ENCODE measurements at places on chromosomes 13 and 19. TPM values are rescaled to one million over a fixed set of nuclear protein-coding genes. Genes with fewer than 3 reads are reported as not detected.

- no peaks in the 10 kb centered on the region for H3K4me1 ChIP-seq
- no peaks in the 10 kb centered on the region for H3K36me3 ChIP-seq
- no peak overlapping the region for H3K27ac ChIP-seq
Measured at GRCh38 chr13:20188667-20189553, 3.8 kb downstream of the GJB2 start.

DNA sequence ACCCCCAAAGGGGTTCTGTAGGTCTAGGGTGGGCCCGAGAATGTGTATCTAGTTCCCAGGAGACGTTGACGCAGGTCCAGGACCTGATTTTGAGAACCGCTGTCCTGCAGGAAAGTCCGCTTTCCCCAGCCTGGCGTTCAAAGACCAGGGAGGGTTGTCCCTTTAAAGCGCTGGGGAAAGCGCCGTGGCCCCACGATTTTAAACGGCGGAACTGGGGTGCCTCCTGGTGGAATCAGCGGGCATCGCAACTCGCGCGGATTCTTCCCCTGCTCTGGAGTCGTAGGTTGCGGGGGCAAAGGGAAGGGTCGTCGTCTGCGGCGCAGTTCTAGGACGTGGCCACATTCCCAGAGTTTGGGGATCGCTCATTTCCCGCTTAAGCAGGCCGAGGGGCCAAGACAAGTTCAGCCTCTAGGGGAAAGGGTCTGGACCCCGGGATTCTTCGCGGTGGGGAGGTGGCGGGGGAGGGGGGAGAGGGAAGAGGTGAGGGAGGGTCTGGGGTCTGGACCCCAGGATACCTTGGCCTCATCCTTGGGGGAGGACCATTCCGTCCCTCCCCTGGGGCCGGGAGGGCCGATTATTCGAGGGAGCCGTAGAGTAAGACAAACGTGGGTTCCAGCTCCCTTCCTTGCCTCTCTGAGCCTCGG lies 7.7 kb downstream of the PNMA8B start:
- peak; percentile 84 for DNase-seq
- no peaks in the 10 kb centered on the region for H3K36me3 ChIP-seq
- no peak overlapping the region for H3K27ac ChIP-seq
- H3K4me3 ChIP-seq = peak overlapping the region; percentile 50
- peaks cover 3% of the 10 kb centered on the region for H3K27me3 ChIP-seq

GRCh38 chr19:11513946-11514345 lies 8.3 kb upstream of the ZNF653 start:
- no peaks in the 10 kb centered on the region for H3K4me1 ChIP-seq
- H3K4me3 ChIP-seq = no peak overlapping the region
- no peaks in the 10 kb centered on the region for H3K27me3 ChIP-seq
- H3K27ac ChIP-seq = no peak overlapping the region
- no peak for DNase-seq

DNA sequence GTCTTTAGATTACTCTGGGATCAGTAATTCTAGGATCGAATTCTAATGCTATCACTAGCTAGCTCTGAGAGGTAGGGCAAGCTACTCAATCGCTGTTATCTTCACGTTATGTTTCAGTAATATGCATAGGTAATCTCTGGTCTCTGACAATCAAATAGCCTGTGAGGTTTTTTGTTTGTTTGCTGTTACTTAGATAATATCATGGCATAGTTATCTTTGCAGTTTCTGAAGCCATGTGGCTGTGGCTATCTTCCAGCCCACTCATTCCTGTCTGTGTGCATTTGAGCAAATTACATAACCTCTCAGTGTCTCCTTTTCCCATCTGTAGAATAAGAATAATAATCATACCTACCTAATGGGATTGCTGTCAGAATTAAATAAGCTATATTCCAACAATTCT lies 330.2 kb downstream of the PCDH9 start:
- H3K27me3 ChIP-seq = no peaks in the 10 kb centered on the region
- H3K4me1 ChIP-seq = no peaks in the 10 kb centered on the region
- no peak overlapping the region for H3K27ac ChIP-seq
- no peak overlapping the region for H3K4me3 ChIP-seq

GRCh38 chr13:109669234-109669612 lies 117.2 kb downstream of the IRS2 start:
- H3K27ac ChIP-seq = no peak overlapping the region
- DNase-seq = no peak
- H3K4me1 ChIP-seq = no peaks in the 10 kb centered on the region
- H3K36me3 ChIP-seq = no peaks in the 10 kb centered on the region
- no peak overlapping the region for H3K4me3 ChIP-seq

The FGF22 gene
- total RNA-seq = 0.72 TPM

DNA sequence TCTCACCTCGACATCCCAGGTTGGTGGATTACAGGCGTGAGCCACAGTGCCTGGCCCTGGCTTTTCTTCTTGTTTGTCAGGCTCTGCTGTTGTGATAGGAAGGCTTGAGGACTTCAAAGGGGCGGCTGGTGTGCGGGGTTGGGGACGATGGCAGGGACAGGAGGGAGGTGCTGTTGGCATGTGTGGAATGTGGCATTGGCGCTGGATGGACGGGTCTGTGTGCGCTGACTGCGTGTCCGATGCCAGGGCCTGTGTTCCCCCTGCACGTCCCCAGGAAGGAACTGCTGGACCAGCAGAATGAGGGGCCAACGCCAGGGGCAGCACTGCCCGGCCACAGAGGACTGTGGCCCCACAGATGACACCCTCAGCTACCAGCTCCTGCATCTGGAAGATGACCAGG lies 12.7 kb upstream of the PTBP1 start:
- no peak for DNase-seq
- no peak overlapping the region for H3K4me3 ChIP-seq
- H3K27ac ChIP-seq = no peak overlapping the region
- H3K36me3 ChIP-seq = no peaks in the 10 kb centered on the region
- no peaks in the 10 kb centered on the region for H3K27me3 ChIP-seq

The MPHOSPH8 gene
- 21.1 TPM for total RNA-seq

DNA sequence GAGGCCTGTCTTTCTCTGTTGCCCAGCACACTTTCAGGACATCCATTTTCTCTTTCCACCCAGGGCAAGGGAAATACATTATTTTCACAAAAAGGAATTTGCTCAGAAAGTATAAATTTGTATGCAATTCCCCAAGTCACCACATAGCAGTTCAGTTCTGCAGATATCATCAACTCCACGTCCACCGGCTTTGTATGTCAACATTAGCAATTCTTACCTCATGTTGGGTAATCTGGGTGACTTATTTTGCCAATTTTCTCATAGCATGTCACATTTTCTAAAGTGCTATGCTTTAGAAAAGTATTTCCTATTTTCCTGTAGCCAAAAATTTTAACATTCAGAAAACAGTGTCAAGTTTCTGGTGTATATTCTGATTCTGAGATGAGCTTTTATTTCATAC lies 501.8 kb downstream of the EFNB2 start:
- no peaks in the 10 kb centered on the region for H3K4me1 ChIP-seq
- no peak overlapping the region for H3K27ac ChIP-seq
- H3K4me3 ChIP-seq = no peak overlapping the region
- H3K27me3 ChIP-seq = no peaks in the 10 kb centered on the region
- DNase-seq = no peak
- H3K36me3 ChIP-seq = no peaks in the 10 kb centered on the region

The NCCRP1 gene
- 1.9 TPM for total RNA-seq

GRCh38 chr13:35107535-35107934 lies 165.5 kb downstream of the NBEA start:
- no peak overlapping the region for H3K4me3 ChIP-seq
- H3K4me1 ChIP-seq = no peaks in the 10 kb centered on the region
- no peak overlapping the region for H3K27ac ChIP-seq
- H3K27me3 ChIP-seq = no peaks in the 10 kb centered on the region
- no peak for DNase-seq

The ZNF222 gene
- 6.6 TPM for total RNA-seq

The FFAR3 gene
- not detected for total RNA-seq

The ZNF66 gene
- total RNA-seq = 34.0 TPM

GRCh38 chr19:46115396-46116106 lies 8.9 kb downstream of the IGFL3 start:
- no peak for DNase-seq
- H3K36me3 ChIP-seq = peaks cover 9% of the 10 kb centered on the region
- H3K4me3 ChIP-seq = no peak overlapping the region
- H3K27ac ChIP-seq = no peak overlapping the region
- no peaks in the 10 kb centered on the region for H3K4me1 ChIP-seq

The MRPS12 gene
- 82.4 TPM for total RNA-seq

The STAP2 gene
- total RNA-seq = 19.0 TPM

- no peak for DNase-seq
- no peak overlapping the region for H3K27ac ChIP-seq
- H3K4me3 ChIP-seq = no peak overlapping the region
- no peaks in the 10 kb centered on the region for H3K27me3 ChIP-seq
- no peaks in the 10 kb centered on the region for H3K4me1 ChIP-seq
Measured at GRCh38 chr19:28737021-28737895, 475.7 kb downstream of the UQCRFS1 start.

DNA sequence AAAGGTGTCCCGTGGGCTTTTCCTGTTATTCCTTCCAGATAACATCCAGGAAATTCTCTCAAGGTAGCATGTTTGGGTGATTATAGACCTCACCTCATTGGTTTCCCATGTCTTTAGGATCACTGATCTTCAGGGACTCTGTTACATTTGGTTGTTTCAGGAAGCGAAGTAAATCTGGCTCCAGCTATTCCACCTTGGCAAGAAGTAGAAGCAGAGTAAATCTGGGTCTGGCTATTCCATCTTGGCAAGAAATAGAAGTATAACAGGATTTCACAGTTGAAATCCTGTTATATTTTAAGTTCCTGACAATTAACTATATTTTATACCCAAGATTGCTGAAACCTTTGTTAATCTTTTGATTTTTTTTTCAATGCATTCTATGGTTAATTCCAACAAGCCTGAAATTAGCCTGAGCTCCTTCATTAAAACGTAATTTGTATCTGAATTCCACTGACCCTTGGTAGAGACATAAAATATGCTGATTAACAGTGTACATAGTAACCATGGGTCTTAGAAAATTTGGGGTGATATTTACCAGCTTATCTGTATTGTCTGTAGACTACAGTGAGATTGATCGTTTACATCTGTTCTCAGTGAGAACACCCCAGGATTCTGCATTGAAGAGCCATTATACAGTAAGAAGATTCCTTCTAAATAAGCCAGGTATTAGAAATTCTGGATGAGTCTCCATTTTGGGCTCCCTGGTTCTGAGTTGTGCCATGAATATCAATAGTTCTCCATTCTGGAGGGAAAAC lies 267.6 kb upstream of the SLITRK6 start:
- no peaks in the 10 kb centered on the region for H3K27me3 ChIP-seq
- H3K27ac ChIP-seq = no peak overlapping the region
- no peak for DNase-seq
- H3K36me3 ChIP-seq = no peaks in the 10 kb centered on the region
- no peaks in the 10 kb centered on the region for H3K4me1 ChIP-seq
- H3K4me3 ChIP-seq = no peak overlapping the region

DNA sequence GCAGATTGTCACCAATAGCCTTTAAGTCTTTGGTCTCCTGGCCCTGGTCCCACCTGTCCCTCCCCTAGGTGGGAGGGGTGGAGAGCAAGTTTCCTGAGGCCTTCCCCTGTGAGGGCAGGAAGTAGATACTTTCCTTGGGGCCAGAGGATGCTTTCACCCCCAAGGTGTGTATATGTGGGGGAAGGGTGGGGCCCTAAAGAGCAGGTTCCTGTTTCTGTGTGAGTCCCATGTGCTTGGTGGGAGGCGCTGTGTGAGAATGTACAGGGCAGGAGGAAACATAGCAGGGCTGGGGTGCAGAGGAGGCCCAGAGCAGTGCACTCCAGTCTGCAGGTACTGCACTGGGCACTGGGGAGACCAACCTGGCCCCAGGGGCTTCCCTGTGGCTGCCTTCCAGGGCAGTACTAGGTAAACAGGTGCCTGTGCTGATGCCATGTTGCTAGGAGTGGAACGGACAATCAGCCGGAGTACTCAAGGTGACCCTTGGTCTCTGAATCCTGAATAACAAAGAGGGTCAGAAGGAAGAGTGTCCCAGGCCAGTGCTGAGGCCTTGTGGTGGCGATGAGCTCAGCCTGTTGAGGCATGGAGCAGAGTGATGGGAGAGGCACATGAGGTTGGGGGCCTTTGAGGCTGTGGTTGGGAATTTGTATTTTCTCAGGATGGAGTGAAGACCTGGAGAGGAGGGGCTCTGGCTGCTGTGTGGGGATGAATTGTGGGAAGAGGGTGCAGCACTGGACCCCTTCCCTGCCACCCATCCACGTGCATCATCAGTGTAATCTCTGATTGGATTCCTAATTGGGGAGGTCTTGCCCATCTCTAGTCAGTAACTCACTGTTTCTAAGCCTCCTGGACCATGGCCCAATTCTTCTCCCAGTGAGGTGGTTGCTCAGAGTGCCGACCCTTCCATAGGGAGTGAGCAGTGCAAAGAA lies 5.1 kb downstream of the EGLN2 start:
- H3K27me3 ChIP-seq = no peaks in the 10 kb centered on the region
- H3K27ac ChIP-seq = no peak overlapping the region
- DNase-seq = peak; percentile 71
- peaks cover 58% of the 10 kb centered on the region for H3K36me3 ChIP-seq

The SPRED3 gene
- total RNA-seq = 16.4 TPM

- no peaks in the 10 kb centered on the region for H3K27me3 ChIP-seq
- no peak overlapping the region for H3K27ac ChIP-seq
- no peaks in the 10 kb centered on the region for H3K36me3 ChIP-seq
- no peaks in the 10 kb centered on the region for H3K4me1 ChIP-seq
- H3K4me3 ChIP-seq = no peak overlapping the region
Measured at GRCh38 chr13:101774393-101774792, 321.9 kb downstream of the ITGBL1 start.

The ADGRE2 gene
- total RNA-seq = 1.4 TPM

DNA sequence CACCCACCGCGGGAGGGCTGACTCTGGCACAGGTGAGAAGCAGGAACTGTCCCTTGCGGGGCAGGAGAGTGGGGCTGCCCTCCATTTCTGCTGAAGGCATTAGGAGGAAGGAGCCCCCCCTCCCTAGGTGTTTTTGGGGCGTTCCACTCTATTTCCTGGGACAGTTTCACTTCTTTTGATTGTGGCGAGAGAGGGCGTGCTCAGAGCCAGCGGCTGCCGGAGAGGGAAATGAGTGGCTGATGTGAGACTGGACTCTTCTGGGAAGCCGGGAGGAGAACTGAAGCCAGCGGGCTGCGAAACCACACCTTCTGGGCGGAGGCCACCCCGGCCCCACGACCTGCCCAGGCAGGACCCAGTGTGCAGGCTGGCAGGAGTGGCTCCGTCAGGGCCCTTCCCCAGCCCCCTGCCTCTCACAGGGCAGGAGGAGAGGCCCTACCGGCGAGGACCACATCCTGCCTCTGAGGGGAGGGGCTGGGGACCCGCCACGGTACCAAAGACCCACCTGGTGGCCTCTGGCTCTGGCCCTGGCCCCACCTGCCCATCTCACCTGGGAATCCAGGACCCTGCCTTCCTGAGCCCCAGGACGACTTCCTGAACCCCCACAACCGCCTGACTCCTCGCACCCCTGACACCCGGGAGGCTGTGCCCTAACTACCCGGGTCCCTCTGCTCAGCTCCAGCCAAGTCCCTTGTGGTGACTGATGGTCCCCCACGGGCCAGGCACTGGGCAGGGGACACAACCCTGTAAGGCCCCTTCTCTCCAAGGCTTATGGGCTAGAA lies 25.9 kb downstream of the MPND start:
- no peaks in the 10 kb centered on the region for H3K27me3 ChIP-seq
- H3K36me3 ChIP-seq = peaks cover 3% of the 10 kb centered on the region
- no peak overlapping the region for H3K4me3 ChIP-seq
- H3K27ac ChIP-seq = no peak overlapping the region
- no peaks in the 10 kb centered on the region for H3K4me1 ChIP-seq

- H3K27ac ChIP-seq = no peak overlapping the region
- no peak for DNase-seq
- H3K4me3 ChIP-seq = no peak overlapping the region
- H3K36me3 ChIP-seq = no peaks in the 10 kb centered on the region
- H3K27me3 ChIP-seq = no peaks in the 10 kb centered on the region
- H3K4me1 ChIP-seq = no peaks in the 10 kb centered on the region
Measured at GRCh38 chr13:104983601-104984000, 1551.9 kb downstream of the EFNB2 start.

- no peak for DNase-seq
- H3K27ac ChIP-seq = no peak overlapping the region
- no peaks in the 10 kb centered on the region for H3K4me1 ChIP-seq
- H3K36me3 ChIP-seq = no peaks in the 10 kb centered on the region
- no peaks in the 10 kb centered on the region for H3K27me3 ChIP-seq
Measured at GRCh38 chr13:63855457-63856118, 2439.9 kb upstream of the PCDH20 start.
